ENCODE measurements at places on chromosomes 7 and 10.

DNA sequence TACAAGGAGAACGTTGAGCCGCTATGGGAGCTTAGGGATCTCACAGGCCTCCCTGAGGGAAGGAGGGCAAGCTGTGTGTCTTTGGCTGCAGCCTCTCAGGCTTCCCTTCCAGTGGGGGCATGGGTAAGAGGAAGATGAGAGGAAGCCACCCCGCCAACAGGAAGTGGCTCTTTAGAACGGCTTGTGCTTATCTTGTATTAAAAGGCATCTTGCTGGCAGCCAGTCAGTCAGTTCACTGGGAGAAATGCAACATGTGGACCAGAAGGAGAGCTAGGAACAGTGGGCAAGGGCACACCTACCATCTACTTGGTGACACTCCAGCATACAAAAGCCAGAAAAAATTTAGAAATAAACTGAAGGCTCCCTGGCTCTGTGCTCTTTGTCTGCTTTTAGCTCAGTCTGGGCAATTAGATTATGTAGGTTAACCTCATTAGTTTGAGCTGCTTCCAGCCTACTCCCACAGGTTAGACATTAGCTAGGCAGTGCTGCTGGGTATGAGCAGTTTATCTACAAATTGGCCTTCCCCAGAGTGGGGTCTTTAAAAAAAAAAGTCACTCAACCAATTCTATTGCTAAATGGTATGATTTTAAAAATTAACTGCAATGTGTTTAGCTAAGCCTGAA lies 595.9 kb downstream of the KCNMA1 start:
- DNase-seq: no peak

- no peak for DNase-seq
Measured at GRCh38 chr10:110323503-110323902, 18.8 kb upstream of the SMNDC1 start.

GRCh38 chr7:103447073-103447960 lies 1.3 kb upstream of the SLC26A5 start:
- peak; percentile 68 for DNase-seq

DNA sequence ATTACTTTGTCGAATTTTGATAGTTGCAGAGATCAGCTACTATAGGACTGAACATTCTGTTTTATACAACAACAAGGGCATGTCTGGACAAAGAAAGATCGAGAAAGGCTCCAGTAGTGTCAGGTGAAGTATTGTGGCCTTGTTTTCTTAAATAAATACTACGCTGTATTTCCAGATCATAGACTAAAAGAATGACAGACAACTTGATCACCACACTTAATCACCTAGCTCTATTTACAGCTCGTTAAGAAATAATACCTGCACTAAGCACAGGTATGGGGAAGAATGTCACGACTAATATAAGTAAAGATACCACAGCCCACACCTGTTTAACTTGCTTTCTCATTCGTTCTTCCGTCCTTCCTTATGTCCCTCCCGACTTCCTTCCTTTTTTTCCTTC lies 269.2 kb downstream of the HGF start:
- no peak for DNase-seq

GRCh38 chr10:34746094-34746493 lies 69.0 kb downstream of the PARD3 start:
- DNase-seq: no peak

DNA sequence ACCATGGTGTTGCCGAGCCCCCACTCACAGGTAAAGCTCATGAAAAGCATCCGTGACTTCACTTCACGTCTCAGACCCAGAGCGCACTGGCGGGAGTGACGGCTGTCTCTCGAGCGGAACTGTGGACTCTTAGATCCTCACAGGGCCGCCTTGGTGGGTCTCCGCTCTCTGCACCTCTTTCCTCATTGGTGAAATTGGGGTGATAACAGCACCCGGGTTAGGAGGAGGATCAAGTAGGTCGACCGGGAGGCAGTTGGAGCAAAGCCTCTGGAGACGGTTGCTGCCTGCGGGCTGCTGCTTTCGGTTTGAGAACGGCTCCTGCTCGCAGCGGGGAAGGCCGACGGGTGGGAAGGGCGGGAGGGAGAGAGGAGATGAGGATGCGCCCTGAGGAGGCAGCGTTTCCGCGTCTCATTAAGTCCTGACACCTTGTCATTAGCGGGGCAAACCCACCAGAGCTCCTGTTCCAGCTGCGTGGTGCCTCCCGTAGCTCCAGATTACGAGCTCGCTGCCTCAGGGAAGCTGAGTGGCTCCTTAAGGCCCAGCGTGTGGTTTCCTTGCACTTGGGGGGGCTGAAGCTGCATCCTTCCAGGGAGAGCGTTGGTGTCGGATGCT lies 51.9 kb upstream of the CFAP46 start:
- DNase-seq: no peak

DNA sequence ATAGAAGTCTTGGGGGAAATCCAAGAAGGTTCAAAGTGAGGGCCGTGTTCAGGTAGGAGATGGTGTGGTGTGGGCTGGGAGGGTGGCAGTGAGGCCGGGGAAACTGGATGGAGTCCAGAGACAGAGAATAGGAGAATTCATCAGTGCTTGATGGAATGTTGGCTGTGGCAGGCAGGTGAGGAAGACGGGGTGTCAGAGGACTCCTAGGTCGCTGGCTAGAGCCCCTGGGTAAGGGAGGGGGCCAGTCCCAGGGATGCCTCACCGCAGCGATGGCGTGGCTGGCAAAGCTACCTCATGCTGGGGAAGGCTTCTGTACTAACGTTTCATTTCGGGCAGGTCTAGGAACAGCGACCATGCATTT lies 373.0 kb downstream of the RPS24 start:
- no peak for DNase-seq

Measured in NCI-H146 (cell line).